ENCODE measurements at places on chromosomes 2 and 18.

GRCh38 chr2:151552287-151552686 is 142.6 kb downstream of the RIF1 start:
- DNase-seq, result no peak

DNA sequence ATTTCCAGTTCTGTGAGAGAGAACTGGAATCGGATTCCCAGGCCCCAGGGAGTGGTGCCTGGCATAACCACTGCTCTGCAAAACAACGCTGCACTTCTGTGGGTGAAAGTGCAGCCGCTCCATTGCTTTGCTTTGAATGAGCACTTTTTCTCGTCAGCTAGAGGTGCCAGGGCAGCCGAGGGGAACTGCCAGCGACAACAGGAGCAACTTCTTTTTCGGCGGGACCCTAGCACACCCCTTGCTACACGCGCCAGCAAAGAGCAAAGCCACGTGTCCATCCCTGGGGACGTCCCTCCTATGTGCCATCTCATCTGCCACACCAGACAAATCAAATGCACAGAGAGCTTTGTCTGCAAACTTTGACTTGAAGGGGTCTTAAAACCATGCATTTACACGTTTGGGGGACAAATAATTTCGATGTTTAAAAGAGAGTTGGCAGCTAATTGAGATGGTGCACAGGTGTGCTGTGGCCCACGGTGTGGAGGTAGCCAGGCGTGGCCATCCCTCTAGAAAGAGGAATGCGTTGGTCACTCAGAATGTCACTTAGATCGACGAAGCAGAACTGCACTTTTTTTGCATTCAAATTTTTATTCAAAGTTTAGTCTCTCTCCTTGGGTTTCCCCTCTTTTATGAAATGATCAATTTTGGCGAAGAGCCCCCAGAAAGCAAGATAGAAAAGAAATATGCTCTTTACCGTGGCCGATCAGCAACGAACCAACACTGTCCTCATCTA is 151.8 kb downstream of the MBP start:
- no peak for DNase-seq

GRCh38 chr2:85893428-85894258 is 4.9 kb upstream of the ST3GAL5 start:
- DNase-seq, result no peak

DNA sequence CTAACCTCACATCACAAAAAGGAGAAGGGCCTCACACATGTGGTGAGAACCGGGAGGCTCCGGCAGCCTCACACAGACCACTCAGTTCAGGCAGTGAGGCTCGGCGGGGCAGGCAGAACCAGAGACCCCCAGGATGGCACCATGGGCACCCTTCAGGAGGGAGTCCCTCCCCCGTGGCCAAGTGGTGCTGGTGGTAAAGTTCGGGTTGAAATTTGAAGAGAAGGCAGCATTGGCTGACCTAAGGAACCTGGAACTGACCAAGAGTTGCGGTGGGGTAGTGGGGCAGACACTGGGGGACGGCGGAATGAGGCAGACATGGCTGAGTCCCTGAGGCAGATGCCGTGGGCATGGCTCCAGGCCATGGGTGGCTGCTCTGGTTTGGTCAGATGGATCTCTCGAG is 239.3 kb upstream of the MYT1L start:
- DNase-seq, result no peak

- DNase-seq, result no peak
Observed at GRCh38 chr2:52342458-52342857, 1310.5 kb upstream of the NRXN1 start.

- DNase-seq, result no peak
Observed at GRCh38 chr2:19987936-19988335, 2.0 kb downstream of the WDR35 start.

GRCh38 chr2:216775043-216775453 is 79.7 kb upstream of the IGFBP5 start:
- no peak for DNase-seq

GRCh38 chr2:178628605-178629004 is 148.3 kb downstream of the PLEKHA3 start:
- no peak for DNase-seq

GRCh38 chr2:207603486-207603885 is 21.7 kb downstream of the METTL21A start:
- no peak for DNase-seq

DNA sequence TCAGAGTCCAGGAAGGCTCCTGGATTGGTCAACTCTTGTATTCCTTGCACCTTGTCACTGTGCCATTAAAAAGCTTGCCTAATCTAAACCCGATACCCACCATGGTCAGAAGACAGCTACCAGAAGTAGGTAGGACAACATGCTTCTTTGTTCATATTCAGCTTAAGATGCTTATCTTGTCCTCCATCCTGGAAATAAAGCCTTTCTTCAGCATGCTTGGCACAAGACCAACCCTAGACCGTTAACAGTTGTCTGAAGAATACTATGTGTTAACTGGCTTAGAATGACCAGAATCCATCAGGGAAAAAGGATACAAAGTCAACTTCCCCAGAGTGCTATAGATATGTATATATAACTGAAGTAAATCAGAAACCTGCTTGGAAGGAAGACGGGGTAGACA is 193.9 kb downstream of the ZRANB3 start:
- DNase-seq, result peak; percentile 28

GRCh38 chr18:11987527-11987926 is 6.2 kb downstream of the IMPA2 start:
- no peak for DNase-seq

DNA sequence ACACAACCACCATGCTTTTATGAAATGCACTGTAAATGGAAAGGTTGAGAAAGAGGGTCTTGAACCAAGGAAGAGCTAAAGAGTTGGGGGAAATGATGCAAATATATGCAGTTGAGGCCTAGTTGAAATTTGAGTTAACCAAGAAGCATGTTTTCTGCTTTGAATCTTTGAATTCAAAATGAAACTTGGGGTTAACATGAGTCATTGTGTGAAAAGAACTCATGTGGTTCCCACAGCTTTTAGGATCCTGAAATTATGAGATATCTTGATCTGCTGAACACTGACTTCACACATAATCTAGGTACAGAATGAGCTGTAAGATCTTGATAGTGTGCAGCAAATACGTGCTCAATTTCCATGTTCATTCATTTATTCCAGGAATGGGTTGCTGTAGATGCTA is 422.9 kb upstream of the TRIB2 start:
- no peak for DNase-seq

DNA sequence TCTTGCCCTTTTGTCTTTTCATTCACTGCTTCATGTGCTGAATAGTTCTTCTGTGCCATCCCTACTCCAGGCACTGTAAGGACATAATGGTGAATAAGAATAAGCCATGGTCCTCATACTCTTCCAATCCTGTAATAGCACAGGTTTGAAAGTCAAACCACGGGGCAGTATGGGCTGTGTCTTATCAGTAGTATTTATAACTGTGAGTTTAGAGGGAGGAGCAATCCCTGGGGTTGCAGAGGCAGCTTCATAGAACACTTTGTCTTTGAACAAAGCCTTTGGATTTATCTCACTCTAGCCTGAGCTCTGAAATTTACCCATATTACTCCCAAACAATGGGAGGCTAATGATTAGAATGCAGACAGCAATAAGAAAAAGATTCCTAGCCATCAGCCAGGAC is 30.2 kb upstream of the ALK start:
- DNase-seq, result no peak

DNA sequence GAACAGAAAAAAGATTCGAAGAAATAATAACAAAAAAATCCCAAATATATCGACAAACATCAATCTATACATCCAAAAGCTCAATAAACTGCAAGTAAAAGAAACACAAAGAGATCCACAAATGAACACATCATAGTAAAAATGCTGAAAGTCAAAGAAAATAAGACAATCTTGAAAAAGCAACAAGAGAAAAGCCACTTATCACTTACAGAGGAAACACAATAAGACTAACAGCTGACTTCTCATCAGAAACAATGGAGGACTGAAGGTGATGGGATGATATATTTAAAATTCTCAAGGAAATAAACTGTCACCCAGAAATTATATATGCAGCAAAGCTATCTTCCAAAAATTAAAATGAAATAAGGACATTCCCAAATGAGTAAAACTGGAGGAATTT is 140.3 kb downstream of the NDUFA10 start:
- no peak for DNase-seq

- DNase-seq, result no peak
Observed at GRCh38 chr2:111642586-111643327, 241.2 kb downstream of the ANAPC1 start.

- no peak for DNase-seq
Observed at GRCh38 chr2:238059505-238059904, 1.3 kb upstream of the SCLY start.

- DNase-seq, result no peak
Observed at GRCh38 chr18:9096007-9096371, 6.5 kb upstream of the NDUFV2 start.

GRCh38 chr18:13217466-13217961 is 1.0 kb upstream of the LDLRAD4 start:
- peak; percentile 35 for DNase-seq

GRCh38 chr2:189896809-189897208 is 112.6 kb downstream of the PMS1 start:
- DNase-seq, result no peak

- no peak for DNase-seq
Observed at GRCh38 chr18:79466591-79466990, 70.9 kb downstream of the NFATC1 start.

GRCh38 chr2:215848146-215848545 is 165.2 kb downstream of the MREG start:
- DNase-seq, result no peak

GRCh38 chr2:67214585-67215185 is 182.4 kb upstream of the ETAA1 start:
- DNase-seq, result no peak

- no peak for DNase-seq
Observed at GRCh38 chr2:192277494-192278109, 82.9 kb upstream of the TMEFF2 start.

DNA sequence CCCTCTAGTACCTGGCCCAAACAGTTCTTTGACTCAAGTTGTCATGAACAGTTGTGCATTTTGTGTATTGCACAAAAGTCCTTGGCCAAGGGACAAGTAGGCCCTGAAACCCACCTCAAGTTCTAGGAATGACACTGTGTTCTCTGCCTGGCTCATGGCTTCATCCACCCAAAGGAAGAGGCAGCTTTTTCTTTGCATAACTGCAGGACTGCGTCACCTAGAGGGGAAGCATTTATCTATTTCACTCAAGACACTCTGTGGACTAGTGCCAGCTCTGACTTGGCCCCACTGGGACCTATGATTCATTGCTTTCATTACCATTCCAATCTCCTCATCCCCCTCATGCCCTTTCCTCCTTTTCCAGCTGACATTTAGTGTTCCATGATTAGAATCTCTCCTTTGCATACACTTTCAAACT is 119.3 kb upstream of the SIX2 start:
- no peak for DNase-seq

- DNase-seq, result no peak
Observed at GRCh38 chr2:127632592-127633489, 13.1 kb upstream of the GPR17 start.

DNA sequence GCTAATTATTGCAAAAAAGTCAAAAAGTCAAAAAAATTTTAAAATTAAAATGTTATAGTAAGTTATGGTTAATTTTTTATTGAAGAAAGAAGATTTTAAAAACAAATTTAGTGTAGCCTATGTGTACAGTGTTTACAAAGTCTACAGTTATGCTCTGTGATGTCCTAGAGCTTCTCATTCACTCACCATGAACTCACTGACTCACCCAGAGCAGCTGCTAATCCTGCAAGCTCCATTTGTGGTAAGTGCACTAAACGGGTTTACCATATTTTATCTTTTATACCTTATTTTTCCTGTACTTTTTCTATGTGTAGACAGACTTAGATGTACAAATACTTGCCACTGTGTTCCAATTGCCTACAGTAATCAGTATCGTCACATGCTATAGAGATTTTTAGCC is 788.2 kb downstream of the DSC3 start:
- no peak for DNase-seq

Data from HAP-1 (cell line).